ENCODE measurements at places on chromosomes 12 and 14.

DNA sequence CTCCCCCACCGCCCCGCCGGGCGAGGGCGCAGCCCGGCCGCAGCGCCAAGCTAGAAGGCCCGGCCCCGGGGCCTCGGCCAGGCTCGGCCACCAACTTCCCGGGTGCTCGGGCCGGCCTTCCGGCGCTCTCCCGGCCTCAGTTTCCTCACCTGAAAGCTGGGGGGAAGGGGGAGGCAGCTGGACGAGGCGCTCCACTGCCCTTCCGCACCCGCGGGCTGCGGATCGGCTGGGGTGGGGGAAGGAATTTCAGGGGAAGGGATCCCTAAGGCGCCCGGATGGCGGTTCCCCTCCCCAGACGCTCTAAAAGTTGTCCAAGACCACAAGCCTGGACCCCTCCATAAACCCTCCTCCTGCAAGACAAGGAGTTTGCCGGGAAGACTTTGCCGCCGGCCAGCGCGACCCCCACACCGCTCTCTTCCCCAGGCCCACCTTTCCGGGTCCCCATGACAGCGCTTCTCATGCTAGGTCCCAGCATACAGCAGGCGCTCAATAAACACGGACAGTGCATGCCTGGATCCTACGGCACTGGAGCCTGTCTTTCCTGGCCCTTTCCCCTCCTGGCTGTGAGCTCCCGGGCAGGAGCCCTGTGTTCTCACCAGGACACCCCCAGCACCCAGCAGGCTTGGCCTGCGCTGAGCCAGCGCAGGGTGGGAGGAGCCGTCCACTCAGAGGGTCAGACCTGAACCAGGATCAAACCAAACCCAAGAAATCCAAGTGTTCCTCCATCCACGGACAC, 18.1 kb downstream of the BEGAIN start:
- no peak for DNase-seq

- DNase-seq = peak; percentile 64
These were observed at the start of gene SELPLG for GRCh38 chr12:108633534-108634248. Gene SELPLG, minus strand, starts transcription at chr12:108633894. Its CDS starts 9,587 bp downstream, at chr12:108624307.

DNA sequence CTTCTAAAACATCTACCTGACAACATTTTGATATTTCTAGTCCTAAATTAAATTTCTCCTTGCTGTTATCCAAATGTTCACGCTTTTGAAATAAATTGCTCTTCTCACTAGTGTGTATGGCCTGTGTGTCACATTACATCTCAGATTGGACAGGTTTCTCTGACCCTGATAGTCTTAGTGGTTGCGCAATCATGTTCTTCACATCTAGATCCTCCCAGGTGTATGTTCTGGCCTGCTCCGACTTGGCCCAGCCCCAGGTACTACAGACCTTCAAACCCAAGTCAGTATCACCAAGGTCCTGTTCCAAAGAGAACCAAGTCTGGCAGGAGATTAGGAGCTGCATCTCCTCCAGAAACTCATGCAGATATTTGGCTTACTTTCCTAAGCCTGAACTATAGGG, 209.5 kb downstream of the ASCL1 start:
- DNase-seq = no peak

- DNase-seq = no peak
These were observed at the start of gene NKX2-1 for GRCh38 chr14:36519431-36520321. Gene NKX2-1, minus strand, starts transcription at chr14:36520232. Its CDS starts 103 bp downstream, at chr14:36520129.

- no peak for DNase-seq
These were observed 15.6 kb upstream of the SUPT16H start for GRCh38 chr14:21399311-21399870.

GRCh38 chr12:76029982-76030340, 1.6 kb downstream of the PHLDA1 start:
- no peak for DNase-seq

DNA sequence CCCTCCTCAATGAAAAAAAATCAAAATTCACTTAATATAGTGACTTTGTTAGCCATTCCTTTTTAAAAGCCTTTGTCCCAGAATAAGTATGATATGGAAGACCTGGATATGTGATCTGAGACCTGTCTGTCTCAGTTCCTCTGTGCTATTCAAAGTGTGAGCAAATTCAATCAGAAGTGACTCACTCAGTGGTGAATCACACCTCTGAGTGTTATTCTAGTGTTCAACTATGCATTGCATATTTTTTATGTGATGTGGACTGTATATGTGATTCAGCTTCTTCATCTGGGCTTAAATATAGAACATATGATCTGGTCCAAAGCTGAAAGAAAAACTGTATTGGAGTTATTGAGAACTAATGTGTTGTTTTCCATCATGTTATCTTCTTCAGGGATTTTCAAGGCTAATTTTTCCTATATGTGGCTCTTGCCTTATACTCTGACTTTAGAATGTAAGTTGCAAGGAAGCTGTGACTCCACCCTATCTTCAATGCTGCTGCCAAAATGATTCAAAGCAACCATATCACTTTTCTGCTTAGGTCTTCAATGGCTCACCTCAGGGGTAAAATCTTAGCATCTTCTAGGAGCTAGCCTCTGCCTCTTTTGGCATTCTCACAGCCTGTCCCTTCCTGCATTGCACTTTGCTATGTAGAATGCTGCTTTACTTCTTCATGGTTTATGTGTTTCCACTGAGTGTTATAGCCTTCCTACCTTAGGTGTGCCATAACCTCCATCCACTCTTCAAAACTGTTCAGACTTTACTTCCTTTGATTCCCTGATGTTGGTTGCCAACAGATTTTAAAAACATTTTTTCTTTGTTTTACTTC, 169.8 kb downstream of the OTOGL start:
- DNase-seq = no peak

DNA sequence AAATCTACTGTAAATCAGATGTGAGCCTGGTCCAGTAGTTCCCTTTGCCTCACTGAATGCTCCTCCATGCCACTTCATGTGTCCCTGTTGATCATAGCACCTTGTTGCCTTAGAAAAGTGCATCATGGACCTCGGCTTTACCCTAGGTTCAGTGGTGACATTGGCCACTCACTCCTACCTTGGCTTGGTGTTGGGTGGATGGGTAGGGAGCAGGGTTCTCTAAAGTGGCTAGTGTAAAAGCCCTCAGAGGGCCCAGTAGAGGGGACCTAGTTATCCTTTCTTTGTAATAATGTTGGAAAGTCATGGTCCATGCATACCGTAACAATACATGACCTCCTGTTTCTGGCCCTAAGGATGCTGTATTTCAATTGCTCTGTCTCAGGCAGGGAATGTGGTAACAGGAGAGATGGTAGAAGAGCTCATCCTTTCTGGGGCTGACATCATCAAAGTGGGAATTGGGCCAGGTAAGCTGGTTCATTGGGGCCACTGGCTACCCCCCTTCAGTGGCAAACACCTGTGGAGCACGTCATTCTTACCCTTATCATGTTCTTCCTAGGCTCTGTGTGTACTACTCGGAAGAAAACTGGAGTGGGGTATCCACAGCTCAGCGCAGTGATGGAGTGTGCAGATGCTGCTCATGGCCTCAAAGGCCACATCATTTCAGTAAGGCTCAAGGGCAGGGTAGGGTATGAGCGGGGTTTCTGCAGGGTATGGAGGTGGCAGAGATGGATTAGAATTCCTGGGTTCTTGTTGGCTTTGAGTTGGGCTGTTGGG, 4.1 kb downstream of the GMPR2 start:
- no peak for DNase-seq

GRCh38 chr14:68459480-68460136, 333.3 kb downstream of the ZFP36L1 start:
- no peak for DNase-seq

GRCh38 chr12:130959632-130960031, 5.9 kb downstream of the ADGRD1 start:
- DNase-seq = no peak

- DNase-seq = no peak
These were observed 149.7 kb downstream of the C12orf75 start for GRCh38 chr12:105480162-105480561.

GRCh38 chr12:25557830-25558436, 4.8 kb upstream of the LMNTD1 start:
- DNase-seq = no peak

- DNase-seq = no peak
These were observed 148.6 kb upstream of the SLC38A2 start for GRCh38 chr12:46521145-46521544.

DNA sequence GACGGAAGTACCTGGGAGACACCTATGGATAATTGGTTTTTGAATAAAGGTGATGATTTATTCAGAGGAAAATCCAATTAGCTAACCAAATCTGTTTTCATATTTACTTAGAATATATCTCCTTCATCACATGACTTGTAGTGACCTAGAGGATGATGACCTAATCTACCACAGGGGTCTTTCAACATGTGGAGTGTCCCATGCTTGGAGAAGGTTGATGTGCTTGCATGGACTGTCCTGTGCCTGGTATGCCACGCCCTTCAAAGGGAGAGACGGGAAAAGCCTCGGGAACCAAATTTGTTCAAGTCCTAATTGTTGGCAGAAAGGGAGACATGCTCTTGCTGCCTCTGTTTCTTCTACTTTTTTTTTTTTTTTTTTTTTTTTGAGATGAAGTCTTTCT, 11.8 kb upstream of the PAPLN start:
- no peak for DNase-seq

DNA sequence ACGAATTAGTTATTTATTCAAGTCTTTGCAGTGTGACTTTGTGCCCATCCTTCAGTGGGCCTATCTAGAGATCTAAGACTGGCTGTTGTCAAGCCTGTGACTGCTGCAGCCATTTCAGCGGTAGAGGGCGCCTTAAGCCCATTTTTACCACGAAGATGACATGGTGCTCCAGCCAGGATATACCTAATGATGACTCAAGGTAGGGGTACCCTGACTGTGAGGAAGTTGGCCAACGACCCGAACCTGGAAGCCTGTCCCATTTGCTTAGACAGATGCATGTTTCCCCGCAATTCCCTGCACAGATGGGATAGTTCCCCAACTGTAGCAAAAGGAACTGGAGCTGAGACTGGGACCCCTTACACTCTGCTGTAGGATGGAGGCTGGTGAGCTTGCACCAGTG, 41.3 kb downstream of the RAB3IP start:
- DNase-seq = no peak

- DNase-seq = no peak
These were observed 14.4 kb downstream of the ISCU start for GRCh38 chr12:108576660-108577234.

DNA sequence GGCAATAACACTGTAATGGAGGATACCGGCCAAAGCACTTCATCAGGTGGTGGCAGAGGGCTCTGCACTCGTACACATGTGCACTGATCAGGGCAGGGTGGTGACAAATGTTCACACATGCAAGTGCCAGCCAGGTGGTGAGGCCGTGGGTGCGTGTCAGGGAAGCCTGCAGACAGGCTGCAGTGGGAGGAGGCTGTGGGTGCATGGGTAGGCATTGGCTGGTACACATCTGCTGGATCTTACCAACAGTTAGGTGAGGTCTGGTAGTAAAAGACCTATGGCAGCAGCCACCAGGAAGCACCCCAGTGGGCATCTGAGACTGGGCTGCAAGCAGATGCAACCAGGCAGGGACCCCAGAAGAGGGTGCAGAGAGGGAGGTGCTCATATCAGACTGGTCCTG, 65.3 kb downstream of the PDE6H start:
- DNase-seq = no peak

GRCh38 chr12:75334384-75335030, at the start of gene GLIPR1L1:
Gene GLIPR1L1, plus strand, starts transcription at chr12:75334670. Its CDS starts 59 bp downstream, at chr12:75334729.
- peak; percentile 57 for DNase-seq

- DNase-seq = no peak
These were observed 1214.9 kb downstream of the GALC start for GRCh38 chr14:86777963-86778602.

GRCh38 chr12:26269562-26270284, 74.3 kb downstream of the SSPN start:
- no peak for DNase-seq

DNA sequence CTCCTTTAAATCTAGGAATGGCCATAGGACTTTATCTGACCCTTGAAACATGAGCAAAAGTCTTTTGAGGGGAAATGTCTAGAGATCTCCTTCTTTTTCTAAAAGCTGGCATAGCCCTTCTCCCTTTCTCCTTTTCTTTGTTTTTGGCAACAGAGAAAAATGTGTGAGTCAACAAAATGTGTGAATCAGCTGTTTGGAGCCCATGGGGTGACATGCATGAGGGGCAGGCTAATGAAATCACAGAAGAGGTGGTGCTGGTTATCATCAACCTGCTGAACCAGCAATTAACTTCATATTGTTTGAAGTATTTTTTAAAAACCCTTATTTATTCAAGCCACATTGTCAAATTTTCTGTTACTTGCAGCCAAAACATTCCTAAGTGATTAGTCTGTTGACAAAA, 132.3 kb downstream of the CCDC59 start:
- no peak for DNase-seq

GRCh38 chr12:103415681-103416080, 80.1 kb downstream of the C12orf42 start:
- no peak for DNase-seq

DNA sequence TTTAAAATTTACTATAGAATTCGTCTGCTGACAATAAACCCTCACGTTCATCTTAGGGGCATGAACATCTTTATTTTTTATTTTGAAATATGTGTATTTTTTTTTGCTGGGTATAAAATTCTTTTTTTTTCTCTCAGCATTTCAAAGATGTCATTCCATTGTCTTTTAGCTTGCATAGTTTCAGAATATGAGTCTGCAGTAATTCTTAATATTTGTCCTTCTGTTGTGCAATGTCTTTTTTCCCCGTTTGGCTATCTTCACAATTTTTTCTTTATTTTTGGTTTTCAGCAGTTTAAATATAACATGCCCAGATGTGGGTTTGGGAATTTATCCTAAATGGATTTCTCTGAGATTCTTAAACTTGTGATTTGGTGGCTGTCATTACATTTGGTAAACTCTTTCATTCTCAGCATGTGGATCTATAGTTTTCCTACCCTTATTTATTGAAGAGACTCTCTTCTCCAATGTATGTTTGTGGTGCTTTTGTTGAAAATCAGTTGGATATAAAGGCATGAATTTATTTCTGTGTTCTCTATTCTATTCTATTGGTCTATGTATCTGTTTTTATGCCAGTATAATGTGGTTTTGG, 37.8 kb upstream of the PLBD1 start:
- no peak for DNase-seq

DNA sequence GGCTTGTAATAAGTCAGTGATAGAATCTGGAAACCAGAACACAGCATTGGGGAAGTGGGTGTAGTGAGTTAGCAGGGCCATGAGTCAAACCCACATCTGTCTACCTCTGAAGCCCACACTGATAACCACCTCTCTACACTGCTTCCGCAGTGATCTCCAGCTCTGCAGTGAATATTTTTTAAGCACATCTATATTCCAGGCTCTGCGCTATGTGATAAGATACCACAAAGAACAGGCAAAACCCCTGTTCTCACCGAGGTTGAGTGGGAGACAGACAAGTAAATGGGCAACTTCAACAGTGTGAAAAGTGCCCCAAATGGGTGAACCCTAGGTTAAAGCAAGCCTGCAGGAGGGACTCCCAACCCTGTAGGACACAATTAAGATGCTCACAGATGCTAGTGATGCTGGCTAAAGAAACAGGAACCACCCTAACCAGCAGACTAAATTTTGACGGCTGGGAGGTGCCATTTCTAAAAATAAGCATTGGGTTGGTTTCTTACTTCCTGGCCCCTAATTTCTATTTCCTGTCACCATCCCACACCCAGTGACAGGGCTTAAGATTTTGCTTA, 375.0 kb downstream of the DPF3 start:
- DNase-seq = no peak

- DNase-seq = no peak
These were observed 16.3 kb downstream of the SCARB1 start for GRCh38 chr12:124847113-124848074.
